ENCODE measurements at places on chromosomes 2 and 18.

DNA sequence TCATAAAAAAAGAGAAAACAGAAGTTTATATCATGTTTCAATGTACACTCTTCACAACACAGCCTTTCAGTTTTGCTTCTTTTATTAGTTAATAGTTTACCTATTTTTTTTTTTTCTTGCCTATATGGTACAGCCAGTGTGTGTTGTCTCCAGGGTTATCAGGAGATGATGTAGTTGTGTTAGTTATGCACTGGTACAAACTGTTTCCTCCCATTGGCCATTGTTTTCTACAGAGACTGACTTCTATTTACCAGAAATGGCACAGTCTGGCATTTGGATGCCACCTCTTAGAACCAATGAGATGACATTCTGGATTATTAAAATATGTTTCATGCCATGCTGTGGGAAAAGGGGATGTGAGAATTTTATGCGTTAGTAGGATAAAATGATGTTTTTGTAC is 339.4 kb downstream of the PLCL1 start:
- no peak for DNase-seq

- no peak for DNase-seq
Measured at GRCh38 chr2:8320311-8321066, 361.4 kb upstream of the ID2 start.

GRCh38 chr2:130791617-130791939 is 36.2 kb downstream of the AMER3 start:
- no peak for DNase-seq

GRCh38 chr2:173370198-173370597 is 15.5 kb downstream of the CDCA7 start:
- DNase-seq: no peak

DNA sequence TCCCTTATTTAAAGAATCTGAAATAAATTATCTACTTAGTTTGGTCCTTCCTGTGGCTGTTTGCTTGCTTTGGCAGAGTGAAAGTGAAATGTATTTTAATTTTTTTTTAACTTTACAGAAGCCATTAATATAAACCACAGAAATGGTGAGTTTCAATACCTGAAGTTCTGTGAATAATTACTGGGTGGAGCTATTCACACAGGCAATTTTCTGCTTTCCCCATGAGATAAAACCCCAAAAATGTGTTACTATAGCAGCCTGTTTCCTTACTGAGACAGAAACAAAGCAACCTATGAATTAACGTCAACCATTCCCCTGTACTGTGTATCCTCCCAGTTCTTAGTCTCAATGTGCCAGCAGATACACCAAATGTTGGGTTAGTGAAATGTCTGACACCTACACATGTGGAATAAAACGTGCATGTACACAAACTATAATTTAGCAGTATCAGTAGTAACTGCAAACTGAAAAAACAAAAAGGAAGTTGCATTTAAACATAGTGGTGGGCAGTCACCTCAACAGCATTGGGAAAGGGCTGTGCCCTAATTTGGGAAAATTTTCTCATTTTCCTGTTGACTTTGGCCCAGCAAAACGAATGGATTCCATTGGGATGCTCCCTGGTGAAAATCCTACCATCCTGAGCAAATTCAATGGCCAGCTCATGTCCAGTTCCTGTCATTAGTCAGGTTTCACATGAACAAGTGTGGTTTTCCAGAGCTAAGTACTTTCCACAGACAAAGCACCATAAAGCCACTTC is 73.1 kb upstream of the RMDN2 start:
- DNase-seq: no peak

Data from stimulated activated CD4-positive, alpha-beta T cell treated with anti-CD3 and anti-CD28 coated beads, Interleukin-15, amount 100 ng/mL, for 48 hours (primary cell).